MG63 (cell line): ENCODE measurements at places on chromosomes 6 and 20. TPM values are rescaled to one million over a fixed set of nuclear protein-coding genes. Genes with fewer than 3 reads are reported as not detected.

Gene WFDC10B
- not detected in 2 replicates for total RNA-seq

Gene DNMT3B
- 5.6 and 6.6 TPM in 2 replicates for total RNA-seq

Gene NHLRC1
- 0.49 TPM in 1 of 2 replicates, not detected in the other for total RNA-seq

Gene MYBL2
- 29.8 and 30.5 TPM in 2 replicates for total RNA-seq

Gene SMLR1
- not detected in 2 replicates for total RNA-seq

Gene EEF1A2
- 62.5 and 113 TPM in 2 replicates for total RNA-seq

Gene ZNF322
- total RNA-seq: 9.1 and 11.8 TPM in 2 replicates

Gene NNAT
- total RNA-seq: not detected in 2 replicates

Gene RUNX2
- 0.13 and 0.39 TPM in 2 replicates for total RNA-seq
